GM12865 (cell line): ENCODE measurements at places on chromosomes 2 and 18.

DNA sequence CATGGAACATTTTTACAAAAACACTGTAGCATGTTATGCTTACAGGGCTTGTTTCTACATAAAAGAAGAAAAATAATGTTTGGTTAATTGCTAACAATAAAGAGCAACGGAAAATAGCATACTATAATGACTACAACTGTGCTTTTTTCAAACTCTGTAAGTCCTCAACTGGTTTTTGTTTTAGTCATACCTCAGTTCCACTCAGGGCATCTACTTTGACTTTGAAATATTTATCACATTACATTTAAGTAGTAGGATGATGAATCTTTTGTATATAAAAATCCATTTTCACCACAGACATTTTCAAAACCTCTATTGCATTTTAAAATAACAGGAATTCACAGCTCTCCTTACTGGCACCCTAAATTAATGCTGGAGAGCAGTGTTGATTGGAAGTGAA is 8.3 kb downstream of the SATB2 start:
- DNase-seq: no peak

DNA sequence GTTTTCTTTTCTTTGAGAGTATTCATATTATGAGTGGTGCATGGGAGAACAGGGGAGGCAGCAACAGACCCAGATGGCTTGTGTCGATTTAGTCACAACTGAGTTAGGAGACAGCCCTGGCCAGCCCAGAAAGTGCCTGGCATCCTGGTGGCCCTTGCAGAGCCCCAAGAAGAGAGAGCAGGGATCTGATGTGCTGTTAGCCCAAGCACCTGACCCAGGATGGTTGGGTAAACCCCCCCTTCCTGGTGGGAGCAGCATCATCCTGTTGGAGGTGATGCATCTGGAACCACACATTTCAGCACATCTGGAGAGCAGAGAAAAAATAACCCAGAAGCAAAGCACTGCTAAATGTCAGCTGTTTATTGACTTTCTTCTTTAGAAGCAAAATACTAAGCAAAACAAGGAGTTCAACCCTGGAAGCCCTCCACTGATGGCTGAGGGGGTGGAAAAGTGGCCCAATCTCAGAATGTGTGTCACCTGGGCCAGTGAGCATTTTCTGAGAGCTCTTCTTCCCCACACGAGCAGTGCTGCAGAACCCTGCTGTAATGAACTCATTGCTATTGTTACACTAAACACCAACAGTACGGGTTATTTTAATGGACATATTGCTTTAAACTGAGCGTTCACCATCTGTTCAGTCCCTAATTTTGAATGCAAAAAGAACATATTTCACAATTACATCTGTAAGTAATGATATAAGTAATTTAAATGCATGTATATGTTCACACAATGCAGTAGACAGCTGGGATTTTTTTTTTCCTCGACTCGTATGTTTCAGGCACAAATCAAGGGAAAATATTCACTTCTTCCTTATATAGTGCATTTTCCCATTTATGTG is 100.6 kb upstream of the SMIM21 start:
- DNase-seq: no peak

DNA sequence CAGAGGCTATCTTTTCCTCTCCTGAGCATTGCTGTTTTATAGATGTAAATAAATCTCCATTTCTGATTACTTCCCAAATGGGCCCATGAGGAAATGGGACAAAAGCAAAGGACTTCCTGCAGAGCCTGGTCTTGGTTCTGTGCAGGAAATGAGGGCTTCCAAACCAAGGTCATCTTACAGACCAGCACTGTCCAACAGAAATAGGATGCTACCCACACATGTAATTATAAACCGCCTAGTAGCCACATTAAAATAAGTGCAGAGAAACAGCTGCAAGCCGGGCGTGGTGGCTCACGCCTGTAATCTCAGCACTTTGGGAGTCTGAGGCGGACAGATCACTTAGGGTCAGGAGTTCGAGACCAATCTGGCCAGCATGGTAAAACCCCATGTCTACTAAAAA is 6.2 kb downstream of the TTL start:
- no peak for DNase-seq

- DNase-seq: no peak
These were observed 417.9 kb downstream of the CDH7 start for GRCh38 chr18:66168685-66169235.

GRCh38 chr18:40553029-40553428 is 1402.0 kb upstream of the PIK3C3 start:
- no peak for DNase-seq

GRCh38 chr18:2878656-2879330 is 32.0 kb downstream of the EMILIN2 start:
- no peak for DNase-seq

DNA sequence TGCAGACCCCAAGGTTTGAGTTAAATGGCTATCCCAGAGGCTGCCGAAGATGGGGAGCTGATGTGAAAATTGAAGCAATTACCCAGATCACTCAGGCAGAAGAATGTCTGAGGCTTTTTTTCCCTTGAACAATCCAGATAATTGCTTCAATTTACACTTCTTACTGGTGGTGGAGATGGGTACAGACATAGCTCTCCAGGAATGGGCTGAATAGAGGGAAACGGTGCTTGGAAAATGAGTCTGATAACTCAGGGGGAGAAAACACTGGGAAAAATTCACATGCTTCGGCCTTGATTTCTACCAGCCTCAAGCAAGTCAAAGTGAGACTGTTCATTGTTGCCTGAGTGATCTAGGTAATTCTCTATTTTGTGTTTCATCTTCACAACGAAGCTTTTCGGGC is 9.5 kb upstream of the KIF5C start:
- DNase-seq: peak; percentile 6

- DNase-seq: no peak
These were observed 2.0 kb downstream of the DQX1 start for GRCh38 chr2:74524005-74524404.

DNA sequence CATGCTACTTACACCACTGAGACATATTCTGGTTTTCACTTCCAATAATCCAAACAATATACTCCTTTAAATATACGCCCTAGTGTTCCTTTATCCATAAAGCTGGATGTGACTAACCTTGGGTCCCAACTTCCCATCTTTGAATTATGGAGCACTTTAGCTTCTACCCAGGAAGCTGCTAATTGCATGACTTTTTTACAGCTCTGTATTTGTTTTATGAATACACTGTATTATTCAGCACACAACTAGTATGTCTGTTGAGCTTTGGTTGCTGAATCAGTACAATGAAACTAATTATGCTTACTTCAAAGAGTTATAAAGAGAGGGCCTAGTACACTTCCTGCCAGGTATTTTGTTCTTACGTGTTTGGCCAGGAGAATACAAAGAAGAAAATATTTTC is 118.5 kb downstream of the BAZ2B start:
- DNase-seq: no peak

DNA sequence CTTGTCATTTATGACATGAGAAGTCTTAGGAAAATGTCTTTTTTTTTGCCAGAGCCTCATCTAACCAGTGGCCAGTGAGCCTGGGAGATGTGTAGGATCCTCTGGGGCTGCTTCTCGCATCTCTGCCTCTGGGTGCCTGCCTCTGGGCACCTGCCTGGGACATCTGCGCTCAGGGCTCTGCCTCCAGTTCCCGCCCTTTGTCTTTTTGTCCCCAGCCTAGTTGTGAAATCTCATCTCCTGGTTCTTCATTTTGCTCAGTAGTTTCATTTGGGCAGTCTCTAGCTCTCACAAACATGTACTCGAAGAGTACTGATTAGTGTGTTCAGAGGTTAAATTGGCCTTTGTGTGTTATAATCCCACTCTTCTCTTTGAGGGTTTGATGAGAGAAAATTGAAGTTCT is 92.0 kb downstream of the LTBP1 start:
- DNase-seq: no peak

GRCh38 chr2:120064664-120065063 is 51.8 kb downstream of the EPB41L5 start:
- no peak for DNase-seq

GRCh38 chr2:43455731-43456642 is 139.9 kb downstream of the THADA start:
- peak; percentile 75 for DNase-seq

DNA sequence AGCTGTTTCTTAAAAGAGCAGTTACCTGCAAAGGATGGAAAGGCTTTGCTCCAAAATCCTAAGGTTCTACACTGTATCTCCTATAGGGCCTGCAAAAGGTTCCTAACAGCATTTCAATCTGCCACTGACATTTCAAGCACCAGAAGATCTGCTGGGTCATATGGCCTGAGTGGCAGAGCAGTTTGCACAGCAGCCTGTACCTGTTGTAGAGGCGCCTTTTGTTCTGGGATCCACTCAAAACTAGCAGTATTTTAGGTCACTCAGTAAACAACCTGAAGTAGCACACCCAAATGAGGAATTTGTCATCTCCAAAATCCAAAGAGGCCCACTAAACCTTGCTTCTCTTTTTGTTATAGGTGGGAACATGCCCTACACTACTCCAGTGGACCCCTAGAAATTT is 6.2 kb downstream of the FAM210A start:
- DNase-seq: no peak

GRCh38 chr2:27018142-27018541 is 14.6 kb upstream of the TMEM214 start:
- DNase-seq: no peak

DNA sequence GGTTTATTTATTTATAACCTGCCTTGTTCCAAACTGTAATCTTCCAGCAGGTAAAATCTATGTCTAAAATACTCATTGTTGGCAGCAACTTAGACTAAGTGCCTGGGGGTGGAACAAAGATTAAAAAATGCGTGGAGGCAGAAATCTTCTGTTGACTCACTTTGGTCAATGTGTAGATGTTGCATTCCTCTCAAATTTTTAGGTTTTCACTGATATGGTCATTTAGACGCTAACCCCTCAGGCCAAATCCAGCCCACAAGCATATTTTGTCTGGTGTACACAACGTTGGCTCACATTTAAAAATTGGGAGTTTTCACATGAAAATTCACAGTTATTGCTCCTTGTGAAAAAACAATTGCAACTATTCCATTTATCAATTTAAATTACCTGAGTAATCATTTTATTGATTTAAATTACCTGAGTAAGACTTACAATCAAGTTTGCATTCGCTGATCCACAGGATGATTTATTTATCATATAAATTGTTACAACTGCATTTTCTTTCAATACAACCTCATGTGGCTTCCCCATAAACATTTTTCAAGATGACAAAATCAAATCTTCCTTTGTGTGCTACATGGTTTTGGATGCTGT is 564.2 kb downstream of the TSN start:
- DNase-seq: no peak

- DNase-seq: no peak
These were observed 21.1 kb upstream of the SCYGR2 start for GRCh38 chr2:227577555-227577954.

- no peak for DNase-seq
These were observed 1696.7 kb upstream of the PIK3C3 start for GRCh38 chr18:40258311-40258710.

- no peak for DNase-seq
These were observed 232.1 kb downstream of the PRKCE start for GRCh38 chr2:45883603-45884000.

GRCh38 chr2:168230389-168230788 is 17.0 kb downstream of the STK39 start:
- no peak for DNase-seq

- no peak for DNase-seq
These were observed 474.5 kb downstream of the PTPRM start for GRCh38 chr18:8041526-8042111.
